Hematopoietic multipotent progenitor cell treated with erythropoietin and hydrocortisone succinate and interleukin-3 and kit ligand, for 17 days (in vitro differentiated cells): ENCODE measurements at places on chromosomes 6 and 20.

DNA sequence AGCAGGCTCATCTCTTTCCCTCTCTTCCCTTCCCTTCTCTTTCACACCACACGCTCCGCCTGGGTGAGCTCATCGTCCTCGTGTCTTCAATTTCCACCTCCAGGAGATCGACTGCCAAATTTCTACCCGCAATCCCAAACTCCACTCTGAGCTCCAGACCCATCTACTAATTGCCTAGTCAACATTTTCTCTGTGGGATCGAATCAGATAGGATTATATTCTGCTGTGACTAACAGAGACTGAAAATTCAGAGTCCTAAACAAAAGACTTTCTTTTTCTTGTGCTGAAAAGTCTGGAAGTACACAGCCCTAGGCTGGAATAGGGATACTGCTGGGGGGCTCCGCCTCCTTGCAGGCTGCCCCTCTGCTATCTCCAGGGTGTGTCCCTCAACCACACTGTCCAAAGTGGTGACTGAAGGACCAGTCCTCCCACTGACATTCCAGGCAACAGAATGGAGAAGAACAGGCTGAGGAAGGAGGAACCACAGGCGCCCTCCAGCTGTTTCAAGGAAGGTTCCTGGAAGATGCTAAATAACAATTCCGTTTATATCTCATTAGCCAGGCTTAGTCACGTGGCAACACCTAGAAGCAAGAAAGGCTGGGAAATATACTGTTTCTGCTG, 5.0 kb upstream of the HSPA12B start:
- no peak for DNase-seq

DNA sequence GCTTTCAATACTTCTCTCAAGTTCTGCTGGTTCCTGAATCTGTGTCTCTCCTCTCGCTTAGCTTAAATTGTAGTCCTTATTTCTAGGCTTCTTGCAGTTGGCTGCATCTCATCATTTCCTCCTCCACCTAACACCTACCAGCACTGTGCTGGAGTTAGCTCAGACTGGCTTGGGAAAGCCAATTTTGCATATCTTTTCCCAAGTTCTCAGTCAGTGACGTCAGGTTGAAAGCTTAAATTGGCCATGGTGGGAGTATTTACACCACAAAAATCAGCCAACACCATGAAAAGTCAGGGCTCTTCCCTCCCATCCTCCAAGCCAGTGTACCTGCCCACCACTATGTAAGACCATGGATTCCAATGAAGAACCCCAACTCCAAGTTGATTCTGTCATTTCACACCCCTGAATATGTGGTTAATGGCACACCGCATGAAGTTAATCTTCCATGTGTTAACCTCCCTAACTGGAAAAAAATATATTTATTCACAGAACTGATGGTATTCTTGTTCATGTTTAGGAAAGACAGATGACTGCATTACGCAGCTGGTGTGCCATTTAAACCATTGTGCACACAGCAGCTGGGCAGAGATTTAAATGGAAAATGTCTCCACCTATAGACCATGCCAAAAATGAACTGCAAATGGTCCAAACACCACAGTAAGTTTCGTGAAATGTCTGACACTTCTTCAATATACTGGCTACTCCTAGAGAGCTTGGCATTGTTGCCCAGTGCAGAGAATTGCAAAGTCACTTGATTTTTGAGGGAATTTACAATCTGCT, 274.1 kb upstream of the MAP3K7 start:
- DNase-seq, result no peak

DNA sequence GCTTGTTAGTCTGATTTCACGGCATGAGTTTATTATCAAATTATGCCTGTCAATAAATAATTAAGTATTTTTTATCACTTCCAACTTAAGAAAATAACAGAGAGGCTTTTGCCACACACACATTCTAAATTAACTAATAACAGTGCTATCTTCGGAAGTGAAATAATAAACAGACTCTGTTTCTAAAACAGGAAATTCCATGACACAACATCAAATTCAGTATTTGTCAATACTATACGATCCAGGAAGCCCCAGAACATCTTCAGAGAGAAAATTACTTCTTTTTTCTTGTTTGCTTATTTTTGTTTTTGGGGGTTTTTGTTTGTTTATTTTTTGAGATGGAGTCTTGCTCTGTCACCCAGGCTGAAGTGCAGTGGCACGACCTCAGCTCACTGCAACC, 150.7 kb upstream of the PRDM1 start:
- no peak for DNase-seq

DNA sequence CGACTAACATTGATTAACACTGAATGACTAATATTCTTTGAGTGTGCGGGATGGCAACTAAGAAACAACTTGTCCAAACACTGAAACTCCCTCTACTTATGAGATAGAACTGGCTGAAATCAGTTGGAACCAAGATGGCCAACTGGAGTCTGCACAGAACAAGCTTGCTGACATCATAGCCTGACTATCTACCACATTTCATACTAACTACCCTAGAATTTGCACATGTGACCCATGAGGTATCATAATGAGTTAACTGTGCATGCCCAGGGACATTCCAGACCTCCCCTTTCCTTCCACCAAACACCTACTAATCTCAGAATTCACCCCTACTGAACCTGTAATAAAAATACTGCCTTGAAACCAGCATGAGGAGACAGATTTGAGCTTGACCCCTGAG, 43.2 kb downstream of the PHIP start:
- no peak for DNase-seq

GRCh38 chr6:72704979-72705378, 83.1 kb downstream of the KCNQ5 start:
- DNase-seq, result no peak

DNA sequence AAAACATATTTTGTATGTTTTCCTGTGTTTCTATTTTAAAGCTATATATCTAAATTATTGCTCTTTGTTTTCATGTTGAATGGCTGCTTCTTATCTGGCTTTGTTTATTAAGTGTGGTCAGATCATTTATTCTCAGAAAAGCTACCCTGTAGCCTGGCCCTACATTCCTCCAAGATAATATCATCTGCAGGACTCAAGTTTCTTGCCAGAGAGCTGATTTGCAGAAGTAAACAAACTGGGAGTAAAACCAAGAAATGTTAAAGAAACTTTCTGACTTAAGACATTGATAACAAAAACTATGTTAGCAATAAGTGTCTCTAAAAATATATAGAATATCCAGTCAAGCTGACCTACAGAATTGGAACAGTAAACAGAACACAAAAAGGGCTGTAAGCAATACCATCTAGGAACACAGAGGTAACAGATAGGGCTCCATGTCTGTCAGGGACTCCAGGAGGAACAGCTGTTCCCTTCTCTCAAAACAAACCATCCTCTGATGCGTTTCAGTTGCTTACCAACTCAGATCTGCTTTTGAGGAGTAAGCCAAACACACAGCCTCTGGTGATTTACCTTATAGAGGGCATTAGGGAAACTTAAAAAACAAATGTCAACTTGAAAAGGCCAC, 17.5 kb upstream of the CEP85L start:
- DNase-seq, result no peak

GRCh38 chr6:108030211-108030610, 44.3 kb downstream of the OSTM1 start:
- DNase-seq, result no peak

GRCh38 chr20:32978009-32978335, 26.3 kb downstream of the SUN5 start:
- DNase-seq, result no peak

DNA sequence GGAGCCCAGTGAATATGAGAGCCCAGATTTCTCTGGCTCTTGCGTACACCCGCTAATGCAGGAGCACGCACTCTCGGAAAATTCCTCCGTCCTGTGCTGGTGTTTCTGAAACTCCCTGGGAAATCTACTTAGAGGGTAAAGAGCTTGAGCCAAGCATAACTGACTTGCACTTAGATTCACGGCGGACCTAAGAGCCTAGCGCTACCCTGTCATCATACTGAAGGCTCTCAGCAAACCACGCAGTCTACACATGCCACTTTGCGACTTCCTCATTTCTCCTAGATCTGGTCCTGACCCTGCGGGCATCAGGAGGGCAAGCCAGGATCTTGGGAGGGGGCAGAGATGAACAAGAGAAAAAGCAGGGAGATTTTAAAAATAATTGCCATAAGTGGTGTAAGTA, 324.7 kb downstream of the CD83 start:
- no peak for DNase-seq

DNA sequence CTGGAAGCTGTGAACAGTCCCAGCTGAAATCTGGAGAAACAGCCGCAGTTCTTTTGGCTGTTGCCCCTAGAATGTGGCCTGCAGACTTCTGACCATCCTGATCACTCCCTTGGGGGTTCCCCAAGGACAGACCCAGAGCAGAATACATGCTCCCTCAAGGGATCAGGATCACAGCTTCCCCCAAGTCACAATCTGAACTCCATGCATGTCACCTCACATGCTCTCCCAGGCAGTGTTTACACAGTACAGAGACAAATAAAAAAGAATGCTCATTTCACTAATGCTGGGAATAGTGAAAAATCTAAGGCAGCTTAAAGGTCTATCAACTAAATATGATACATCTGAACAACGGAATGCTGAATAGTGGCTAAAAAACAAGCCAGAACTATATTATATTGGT, 20.5 kb downstream of the SPAG4 start:
- DNase-seq, result no peak

GRCh38 chr6:91782802-91783201, 1195.9 kb upstream of the MAP3K7 start:
- no peak for DNase-seq

DNA sequence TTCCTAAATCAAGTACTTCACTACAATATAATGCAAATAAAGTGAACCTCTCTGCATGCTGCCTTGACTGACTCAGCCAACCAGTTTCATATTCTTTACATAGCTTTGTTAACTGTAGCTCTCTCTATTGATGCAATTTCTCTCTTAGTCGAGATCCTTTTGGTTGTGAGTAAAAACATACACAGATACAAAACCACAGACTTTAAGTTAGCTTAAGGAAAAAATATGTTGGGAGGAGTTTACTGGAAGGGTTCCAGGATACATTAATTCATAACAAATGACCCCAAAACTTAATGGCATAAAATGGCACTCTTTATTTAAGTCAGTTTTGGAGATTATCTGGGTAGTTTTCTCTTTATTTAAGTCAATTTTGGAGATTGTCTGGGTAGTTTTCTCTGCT, 15.7 kb downstream of the HTR1E start:
- DNase-seq, result no peak

DNA sequence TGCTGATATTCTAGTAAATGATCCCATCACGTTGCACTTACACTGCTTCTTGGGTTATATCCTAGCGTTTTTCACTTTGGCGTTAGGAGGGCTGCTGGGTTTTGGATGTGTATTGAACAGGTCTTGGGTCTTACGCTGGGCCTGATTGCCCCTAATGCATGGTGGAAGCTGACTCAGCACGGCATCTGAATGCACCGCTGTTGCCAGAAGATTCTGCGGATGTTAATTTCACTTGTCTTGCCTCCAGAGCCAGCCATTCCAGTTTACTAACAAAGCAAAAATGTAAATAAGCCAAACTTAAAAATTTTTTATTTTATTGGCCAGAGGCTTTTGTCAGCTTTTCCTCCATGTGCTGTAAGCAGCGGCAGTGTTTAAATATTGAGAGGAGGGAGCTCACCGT, 233.5 kb downstream of the TMEM242 start:
- no peak for DNase-seq

GRCh38 chr20:32975698-32976674, 28.2 kb downstream of the SUN5 start:
- no peak for DNase-seq

DNA sequence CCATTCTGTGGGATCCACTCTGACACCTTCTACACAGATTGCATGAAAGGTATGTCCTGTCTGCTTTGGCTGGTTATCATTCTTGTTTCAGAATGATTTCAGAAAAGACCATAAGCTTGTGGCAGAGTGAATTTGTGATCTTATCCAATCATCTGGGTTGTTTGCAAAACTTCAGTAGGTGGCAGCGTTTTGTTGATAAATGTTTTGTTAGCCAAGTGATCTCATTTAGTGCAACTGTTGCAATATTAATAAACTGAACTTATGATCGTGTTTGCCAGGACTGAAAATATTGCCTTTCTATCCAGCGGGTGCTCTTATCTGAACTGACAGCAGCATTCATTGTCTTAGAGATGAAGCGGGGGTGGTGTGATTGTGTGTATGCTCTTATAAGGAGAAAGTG, 613.2 kb upstream of the NOX3 start:
- DNase-seq, result no peak

GRCh38 chr20:50729901-50730764, 1.2 kb upstream of the PARD6B start:
- no peak for DNase-seq

DNA sequence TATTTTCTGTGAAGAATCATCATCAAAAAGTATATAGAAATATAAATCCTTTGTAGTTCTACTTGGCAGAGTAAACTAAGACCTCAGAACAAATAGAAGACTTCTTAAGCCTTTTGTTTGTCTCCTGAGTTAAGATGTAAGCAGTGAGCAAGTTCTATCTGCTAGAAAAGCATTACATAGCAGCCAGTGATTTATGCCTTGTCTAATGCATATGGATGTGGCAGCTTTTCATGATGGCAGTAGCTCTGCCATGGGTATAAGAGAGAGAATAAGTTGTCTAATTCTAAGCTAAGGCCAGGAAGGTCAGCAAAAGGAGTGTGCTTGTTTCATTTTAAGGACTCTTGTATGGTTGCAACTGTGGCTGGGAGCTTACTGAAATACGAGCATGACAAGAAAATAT, 920.2 kb downstream of the GRIK2 start:
- DNase-seq, result no peak

GRCh38 chr20:53914781-53915445, 155.5 kb downstream of the BCAS1 start:
- DNase-seq, result no peak

DNA sequence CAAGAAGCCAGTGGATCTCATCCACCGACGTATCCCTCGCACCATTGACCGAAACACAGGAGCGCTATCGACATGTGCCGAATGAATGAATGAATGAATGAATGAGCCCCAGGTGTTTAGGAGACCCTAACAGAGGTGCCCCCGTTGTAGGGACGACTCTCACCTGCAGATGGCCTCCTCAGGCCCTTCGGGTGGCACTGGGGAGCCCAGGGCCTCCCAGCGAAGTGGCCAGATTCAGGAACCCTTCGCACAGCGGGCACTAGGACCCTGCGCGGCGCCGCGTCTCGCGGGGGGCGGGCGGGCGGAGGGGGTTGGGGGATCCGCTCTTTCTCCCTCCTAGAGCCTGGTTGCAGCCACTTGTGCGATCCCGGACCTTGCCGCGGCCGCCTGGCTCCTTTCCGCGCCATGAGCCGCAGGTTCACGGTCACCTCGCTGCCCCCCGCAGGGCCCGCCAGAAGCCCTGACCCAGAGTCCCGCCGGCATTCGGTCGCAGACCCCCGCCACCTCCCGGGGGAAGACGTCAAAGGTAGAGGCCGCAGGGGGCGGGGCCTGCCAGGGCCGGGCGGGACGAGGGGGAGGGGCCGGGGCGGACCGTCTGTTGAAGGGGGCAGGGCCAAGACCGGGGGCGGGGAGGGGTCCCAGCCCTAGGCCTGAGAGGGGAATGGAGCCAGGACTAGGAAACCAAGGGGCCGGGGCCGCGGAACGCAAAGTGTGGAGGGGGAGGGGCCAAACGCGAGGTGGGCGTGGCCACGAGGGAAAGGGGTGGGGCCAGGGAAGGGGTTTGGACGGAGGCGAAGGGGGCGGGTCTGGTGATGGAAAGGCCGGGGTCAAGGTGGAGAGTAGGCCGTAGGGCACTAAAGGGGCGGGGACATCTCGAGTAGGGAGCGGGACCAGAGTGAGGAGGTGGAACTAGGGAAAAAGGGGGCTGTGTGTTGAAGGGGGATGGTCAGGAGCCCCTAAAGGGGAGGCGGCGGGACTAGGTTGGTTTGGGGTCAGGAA, 7.4 kb upstream of the SLC12A5 start:
- peak; percentile 13 for DNase-seq

- DNase-seq, result no peak
Observed at GRCh38 chr6:116385459-116385802, 14.7 kb downstream of the DSE start.
